Thyroid gland (tissue), 4 donors: ENCODE measurements at places on chromosomes 11 and 22.

DNA sequence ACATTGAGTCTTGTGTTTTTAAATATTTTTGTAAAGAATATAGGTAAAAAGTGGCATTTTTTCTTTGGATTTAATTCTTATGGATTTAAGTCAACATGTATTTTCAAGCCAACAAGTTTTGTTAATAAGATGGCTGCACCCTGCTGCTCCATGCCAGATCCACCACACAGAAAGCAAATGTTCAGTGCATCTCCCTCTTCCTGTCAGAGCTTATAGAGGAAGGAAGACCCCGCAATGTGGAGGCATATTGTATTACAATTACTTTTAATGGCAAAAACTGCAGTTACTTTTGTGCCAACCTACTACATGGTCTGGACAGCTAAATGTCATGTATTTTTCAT is 333 bp upstream of the CD3E start:
- DNase-seq = no peak

GRCh38 chr22:46376908-46377524 is 41.5 kb downstream of the TRMU start:
- peak; percentile 32 for DNase-seq

DNA sequence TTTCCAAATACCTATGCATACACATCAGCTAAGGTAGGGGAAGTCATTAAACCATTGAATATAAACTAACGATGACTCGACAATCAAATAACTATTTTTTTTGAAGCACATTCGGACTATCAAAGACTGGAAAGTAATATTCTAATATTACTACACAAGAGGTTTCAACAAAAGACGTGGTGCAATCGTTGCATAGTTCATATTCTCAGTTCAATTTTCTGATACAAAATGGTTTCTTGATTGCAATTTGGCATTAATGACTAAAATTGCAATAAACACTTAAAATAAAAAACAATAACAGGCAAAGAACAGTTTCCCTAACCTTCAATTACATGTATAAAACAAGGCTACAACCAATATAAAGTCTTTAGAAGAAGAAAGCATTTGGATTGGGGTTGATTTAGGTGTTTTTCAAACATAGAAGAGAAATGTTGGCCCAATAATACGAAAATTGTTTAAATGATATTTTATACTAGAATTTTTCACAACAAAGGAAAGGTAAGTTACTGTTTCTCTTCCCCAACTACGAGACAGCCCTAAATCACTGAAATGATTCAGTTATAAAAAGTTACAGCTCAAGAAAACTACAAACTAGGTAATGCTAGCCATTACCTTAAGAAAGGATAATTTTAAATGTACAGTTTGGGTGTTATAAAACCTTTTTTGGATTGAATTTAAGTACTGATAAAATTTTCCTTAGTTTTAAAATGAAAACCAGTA is 17.6 kb downstream of the BLID start:
- DNase-seq = no peak

DNA sequence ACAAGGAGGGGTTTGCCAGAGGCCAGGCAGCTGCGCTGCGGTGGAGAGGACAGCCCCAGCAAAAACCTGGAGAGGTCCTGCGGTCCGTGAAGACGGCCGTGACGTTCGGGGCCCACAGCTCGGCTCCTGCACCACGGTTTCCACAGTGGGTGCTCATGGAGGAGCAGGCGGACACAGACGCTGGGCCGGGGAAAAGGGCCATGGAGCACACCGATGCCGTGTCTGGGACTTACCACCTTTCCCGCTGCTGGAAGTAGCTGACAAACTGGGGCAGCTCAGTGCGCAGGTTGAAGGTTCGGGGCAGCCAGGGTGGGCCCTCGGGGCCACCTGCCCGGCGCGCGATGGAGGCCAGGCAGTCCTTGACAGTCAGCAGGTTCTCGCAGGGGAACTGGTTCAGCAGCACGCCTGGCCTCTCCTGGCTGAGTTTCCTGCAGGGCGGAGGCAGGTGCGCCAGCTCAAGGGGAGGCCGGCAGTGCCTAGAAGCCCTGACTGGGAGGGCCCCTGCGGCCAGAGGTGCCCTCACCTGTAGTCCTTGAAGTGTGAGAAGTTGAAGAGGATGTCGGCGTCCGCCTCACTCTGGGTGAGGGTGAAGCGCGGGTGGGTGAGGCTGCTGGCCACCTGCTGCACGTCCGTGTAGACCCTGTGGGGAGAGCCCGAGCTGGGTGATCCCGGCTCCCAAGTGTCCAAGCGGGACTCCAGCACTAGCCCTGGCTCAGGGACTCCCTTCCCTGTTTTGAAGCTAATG is 12.8 kb downstream of the TTLL12 start:
- no peak for DNase-seq

- no peak for DNase-seq
Observed at GRCh38 chr11:126499131-126499752, 143.8 kb downstream of the ST3GAL4 start.

DNA sequence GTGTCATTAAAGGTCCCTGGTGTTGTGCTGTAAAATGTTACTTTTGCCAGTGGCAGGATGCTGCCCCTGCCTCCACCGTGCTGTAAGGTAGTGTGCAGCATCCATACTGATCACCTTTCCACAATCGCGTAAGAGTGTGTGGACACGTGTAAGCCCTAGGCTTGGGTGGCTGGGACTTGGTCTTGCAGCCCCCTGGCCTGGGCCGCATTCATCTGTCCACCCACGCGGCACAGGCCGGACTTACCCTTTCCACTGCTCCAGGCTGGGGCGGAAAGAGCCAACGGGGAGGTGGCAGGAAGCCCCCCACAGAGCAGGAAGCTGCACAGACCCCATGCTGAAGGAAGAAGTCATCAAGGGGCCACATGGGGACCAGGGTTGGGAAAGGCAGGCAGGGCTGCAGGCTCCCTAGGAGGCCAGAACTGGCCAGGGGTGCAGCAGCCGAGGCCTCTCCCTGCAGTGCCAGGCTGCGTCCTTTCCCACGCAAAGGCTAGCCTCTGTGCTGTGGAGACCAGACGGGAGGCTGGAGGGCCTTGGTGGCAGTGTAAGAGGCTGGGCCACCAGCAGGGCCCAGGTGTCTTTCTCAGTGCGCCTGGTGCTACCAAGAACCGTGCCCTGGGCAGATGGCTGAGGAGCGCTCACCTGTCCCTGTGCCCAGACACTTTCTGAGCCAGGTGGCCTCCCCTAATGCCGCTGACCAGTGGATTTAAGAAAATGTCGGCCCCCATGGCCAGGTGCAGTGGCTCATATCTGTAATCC is 11.7 kb upstream of the TMEM191C start:
- no peak for DNase-seq
